ENCODE measurements at places on chromosomes 11 and 22.
A peak's percentile ranks its signal among the peaks of the same experiment; 100 is the strongest.

- DNase-seq: no peak
Observed at GRCh38 chr22:45102896-45103420, 60.8 kb upstream of the NUP50 start.

- peak; percentile 44 for DNase-seq
Observed at GRCh38 chr11:128669506-128670270, 24.2 kb upstream of the FLI1 start.

- DNase-seq: no peak
Observed at GRCh38 chr11:1728931-1729691, 21.3 kb downstream of the IFITM10 start.

DNA sequence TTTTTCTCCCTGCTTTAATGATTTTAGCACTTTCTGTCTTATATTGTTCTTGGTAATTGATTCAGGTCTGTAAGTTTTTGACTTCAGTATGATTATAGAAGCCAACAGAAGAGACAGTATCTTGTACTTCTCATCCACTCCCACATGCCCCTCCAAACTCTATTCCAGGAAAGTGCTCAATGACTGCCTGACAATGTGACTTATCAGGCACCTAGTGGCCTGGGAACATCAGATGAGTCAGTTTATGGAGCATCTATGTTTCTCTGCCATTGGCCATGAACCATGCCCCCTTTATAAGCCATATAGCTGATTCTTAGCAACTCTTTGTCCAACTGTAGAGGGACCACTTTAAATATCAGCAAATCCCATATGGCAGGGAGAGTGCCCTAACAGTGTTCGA, 179.2 kb upstream of the MTMR2 start:
- no peak for DNase-seq

- peak; percentile 47 for DNase-seq
Observed at GRCh38 chr11:35907648-35908431, 36.0 kb upstream of the LDLRAD3 start.

DNA sequence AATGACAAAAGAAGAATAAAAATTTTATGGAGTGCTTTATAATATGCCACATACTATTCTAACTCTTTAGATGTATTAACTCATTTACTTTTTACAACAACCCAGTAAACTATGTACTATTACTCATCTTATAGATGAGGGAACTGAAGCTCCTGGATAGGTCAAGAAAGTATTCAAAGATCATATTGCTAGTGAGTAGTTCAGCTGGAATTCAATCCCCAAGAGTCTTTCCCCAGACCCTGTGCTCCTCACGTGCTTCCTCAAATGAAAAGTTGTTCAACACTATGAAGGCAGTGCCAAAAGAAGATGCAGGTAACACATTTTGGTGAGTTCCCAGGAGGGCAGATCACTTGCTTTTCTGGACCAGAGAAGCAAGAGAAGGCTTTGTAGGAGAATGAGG, 46.8 kb downstream of the BTG4 start:
- peak; percentile 14 for DNase-seq

GRCh38 chr11:45289369-45289768, 3.2 kb upstream of the SYT13 start:
- DNase-seq: peak; percentile 73

DNA sequence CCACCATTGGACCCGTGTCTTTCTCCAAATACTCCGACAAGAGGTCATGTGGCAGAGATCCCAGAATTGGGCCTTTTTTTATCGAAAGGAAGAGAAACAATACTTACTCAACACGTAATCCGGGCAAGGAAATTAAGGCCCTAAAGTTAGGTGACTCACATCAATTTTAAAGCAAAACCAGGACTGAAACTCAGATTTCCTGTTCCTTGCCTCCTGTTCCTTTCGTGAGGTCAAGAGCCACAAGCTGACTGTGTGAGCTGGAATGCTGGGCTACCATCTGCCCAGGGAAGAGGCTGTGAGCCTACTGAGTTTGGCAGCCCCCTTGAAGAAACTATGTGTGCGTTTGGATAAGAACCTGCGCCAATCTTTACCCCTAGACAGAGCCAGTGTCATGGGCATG, 27.1 kb upstream of the MRGPRX2 start:
- DNase-seq: peak; percentile 31

DNA sequence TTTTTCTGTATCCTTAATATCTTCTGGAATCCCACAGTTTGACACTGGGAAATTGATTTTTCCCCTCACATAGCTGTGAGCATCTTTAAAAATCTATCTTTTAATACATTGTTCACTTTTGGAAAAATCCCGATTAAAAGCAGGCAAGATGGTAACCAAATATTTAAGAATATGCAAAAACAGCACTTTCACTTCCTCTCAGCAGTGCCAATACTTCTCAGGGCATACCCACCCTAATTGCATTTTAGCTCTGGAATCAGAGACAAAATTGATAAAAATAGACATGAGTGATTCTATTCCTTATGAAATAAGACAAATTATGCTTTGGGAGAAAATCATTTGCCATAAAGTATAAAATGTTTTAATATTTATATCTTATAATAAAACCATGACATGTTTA, 168.5 kb upstream of the CCDC90B start:
- no peak for DNase-seq

- DNase-seq: no peak
Observed at GRCh38 chr11:66637557-66638176, 836 bp upstream of the RBM4 start.

GRCh38 chr11:15206791-15207190, 92.1 kb downstream of the INSC start:
- DNase-seq: no peak

GRCh38 chr11:47183031-47183856, 3.0 kb downstream of the PACSIN3 start:
- DNase-seq: no peak

- DNase-seq: no peak
Observed at GRCh38 chr11:108891909-108892511, 227.1 kb downstream of the DDX10 start.

- no peak for DNase-seq
Observed at GRCh38 chr11:85118151-85118550, 509.0 kb downstream of the DLG2 start.

DNA sequence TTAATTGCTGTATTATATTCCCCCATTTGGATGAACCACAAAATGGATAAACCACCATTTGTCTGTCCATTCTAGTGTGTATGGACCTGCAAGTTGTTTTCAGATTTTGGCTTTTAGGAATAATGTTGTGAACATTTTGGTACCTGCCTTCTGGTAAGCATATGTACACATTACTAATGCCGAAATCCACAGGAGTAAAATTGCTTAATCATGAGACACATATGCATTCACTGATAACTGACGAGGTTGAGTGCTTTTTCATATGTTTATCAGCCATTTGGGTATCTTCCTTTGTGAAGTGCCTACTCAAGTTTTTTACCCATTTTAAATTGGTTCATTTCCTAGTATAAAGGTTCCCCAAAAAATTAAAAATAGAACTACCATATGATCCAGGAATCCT, 34.2 kb downstream of the OSBP2 start:
- DNase-seq: no peak

GRCh38 chr11:74948546-74948897, 369 bp downstream of the XRRA1 start:
- no peak for DNase-seq

DNA sequence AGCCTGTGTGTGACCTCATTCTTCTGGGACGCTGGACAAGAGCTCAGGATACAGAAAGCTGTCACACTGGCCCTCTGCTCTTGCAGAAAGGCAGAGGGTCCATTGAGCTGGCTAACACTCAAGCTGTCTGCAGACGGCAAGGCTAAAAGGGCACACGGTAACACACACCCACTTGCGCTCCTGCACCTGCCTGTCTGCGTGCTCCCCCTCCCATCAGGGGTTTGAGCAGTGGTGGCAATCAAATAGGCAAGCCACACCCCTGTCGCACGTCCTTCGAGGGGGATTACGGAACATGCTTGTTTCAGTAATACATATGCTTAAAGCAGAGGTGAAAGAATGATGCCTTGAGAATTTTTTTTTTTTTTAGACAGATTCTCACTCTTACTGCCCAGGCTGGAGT, 7.1 kb upstream of the QSER1 start:
- no peak for DNase-seq

GRCh38 chr11:104609311-104610085, 288.8 kb downstream of the CASP12 start:
- DNase-seq: peak; percentile 40

GRCh38 chr11:73358071-73358470, 18.1 kb upstream of the RELT start:
- DNase-seq: no peak

- no peak for DNase-seq
Observed at GRCh38 chr11:95095858-95096587, 6.4 kb downstream of the ENDOD1 start.

DNA sequence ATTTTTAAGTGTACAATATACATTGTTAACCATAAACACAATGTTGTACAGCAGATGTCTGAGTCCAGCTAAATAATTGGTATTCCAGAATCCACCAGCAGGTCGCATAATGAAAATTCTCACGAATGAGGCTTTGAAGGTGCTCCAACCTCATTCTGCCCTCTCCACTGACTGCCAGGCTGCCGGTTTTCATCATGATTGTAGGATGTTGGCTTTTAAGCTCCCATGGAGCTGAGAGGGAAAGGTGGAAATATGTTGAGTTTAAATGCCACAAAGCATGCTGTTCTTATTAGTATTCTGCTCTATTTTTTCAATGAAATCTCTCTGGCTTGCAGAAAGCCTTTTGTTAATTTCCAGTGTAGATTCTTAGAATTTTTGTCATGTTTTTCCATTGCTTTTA, 337.2 kb upstream of the DDI1 start:
- no peak for DNase-seq
